ENCODE measurements at places on chromosomes 2 and 18.

DNA sequence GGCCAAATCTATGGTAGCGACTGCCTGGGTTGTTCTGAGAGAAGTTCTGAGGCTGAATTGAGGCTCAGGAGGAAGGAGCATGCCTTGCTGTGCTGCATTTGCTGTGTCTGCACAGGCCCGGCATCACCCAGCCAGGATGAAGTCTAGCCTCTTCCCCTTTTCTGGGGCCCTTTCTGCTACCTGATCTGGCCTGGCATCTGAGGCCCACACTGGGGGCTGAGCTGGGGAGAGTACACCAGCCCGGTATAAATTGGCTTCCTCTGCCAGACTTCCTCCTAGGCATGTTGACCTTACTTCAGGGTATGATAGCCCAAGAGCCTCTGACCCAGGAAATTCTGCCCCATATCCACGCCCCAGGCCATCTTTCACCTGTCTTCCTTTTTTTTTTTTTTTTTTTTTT, 30.0 kb downstream of the MRPL35 start:
- DNase-seq: no peak

DNA sequence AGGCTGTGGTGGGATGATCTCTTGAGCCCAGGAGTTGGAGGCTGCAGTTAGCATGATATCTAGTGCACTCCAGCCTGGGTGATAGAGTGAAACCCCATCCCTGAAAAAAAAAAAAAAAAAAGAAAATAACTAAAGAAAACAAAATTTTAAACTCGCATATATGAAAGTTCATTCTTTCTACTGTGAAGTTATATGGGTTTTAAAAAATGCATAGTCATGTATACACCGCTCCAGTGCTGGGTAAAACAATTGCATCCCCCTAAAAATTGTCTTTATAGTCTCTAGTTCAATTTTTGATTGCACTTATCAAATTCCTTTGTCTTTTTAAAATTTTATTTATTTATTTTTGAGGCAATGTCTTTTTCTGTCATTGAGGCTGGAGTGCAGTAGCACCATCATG, 65.0 kb upstream of the ACYP2 start:
- DNase-seq: no peak

GRCh38 chr18:29749704-29750103, 1292.8 kb downstream of the DSC3 start:
- DNase-seq: no peak

- DNase-seq: no peak
Observed at GRCh38 chr2:4662161-4662779, 958.9 kb downstream of the DCDC2C start.

- no peak for DNase-seq
Observed at GRCh38 chr18:10252952-10253705, 201.3 kb upstream of the APCDD1 start.

DNA sequence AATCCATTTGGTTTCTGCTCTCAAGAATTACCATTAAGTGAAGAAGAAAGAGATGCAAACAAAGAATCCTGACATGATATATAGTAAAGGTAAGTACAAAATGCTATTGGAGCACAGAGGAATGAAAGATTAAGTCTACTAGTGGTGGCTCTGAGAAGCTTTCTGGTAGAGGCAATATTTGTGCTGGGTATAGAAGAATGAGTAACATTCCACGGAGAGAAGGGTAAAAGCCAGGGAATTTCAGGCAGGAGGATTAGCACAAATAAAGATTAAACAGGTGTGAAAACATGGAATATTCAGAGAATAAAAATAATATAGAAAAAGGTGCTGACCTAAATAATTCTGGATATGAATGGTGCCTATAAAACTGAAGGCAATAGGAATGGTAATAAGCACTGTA, 31.8 kb downstream of the METTL8 start:
- no peak for DNase-seq

GRCh38 chr2:167212014-167212648, 323.9 kb downstream of the XIRP2 start:
- peak; percentile 21 for DNase-seq

DNA sequence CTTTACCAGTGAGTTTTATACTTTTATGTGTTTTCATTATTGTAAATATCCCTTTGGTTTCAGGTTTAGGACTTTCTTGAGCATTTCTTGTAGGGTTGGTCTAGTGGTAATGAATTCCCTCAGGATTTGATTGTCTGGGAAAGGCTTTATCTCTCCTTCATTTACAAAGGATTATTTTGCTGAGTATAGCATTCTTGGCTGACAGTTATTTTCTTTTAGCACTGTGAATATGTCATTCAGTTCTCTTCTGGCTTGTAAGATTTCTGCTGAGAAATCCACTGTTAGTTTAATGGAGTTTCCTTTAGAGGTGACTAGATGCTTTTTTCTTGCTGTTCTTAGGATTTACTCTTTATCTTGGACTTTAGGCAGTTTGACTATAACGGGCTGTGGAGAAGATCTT, 373.9 kb downstream of the TSN start:
- DNase-seq: no peak

DNA sequence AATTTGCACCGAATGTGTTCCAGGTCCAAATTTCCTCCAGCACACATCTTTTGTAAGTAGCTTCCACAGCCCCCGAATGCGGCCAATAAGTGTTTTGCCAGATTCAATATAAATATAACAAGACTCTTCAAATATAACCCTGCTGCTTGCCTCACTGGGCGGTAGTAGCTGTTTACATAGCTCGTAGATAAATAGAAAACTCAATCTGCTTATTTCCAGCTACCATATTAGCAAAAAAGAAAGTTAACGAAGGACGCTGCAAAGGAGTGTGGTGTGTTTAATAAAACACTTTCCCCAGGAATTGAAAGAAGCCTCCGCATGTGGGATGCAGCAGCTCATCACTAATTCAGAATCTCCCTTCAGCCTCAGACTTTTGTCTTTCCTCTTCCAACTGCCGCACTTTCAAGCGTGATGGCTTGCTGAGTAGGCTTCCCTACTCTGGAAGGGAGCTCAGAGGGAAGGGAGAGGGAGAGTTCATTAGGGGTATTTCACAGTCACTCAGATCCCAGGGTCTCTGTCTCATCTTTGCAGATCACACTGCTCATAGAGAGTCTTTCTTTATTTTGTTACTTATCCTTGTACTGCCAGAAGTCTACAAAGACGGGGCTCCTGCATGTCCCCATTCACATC, 367.0 kb downstream of the RND3 start:
- peak; percentile 22 for DNase-seq

DNA sequence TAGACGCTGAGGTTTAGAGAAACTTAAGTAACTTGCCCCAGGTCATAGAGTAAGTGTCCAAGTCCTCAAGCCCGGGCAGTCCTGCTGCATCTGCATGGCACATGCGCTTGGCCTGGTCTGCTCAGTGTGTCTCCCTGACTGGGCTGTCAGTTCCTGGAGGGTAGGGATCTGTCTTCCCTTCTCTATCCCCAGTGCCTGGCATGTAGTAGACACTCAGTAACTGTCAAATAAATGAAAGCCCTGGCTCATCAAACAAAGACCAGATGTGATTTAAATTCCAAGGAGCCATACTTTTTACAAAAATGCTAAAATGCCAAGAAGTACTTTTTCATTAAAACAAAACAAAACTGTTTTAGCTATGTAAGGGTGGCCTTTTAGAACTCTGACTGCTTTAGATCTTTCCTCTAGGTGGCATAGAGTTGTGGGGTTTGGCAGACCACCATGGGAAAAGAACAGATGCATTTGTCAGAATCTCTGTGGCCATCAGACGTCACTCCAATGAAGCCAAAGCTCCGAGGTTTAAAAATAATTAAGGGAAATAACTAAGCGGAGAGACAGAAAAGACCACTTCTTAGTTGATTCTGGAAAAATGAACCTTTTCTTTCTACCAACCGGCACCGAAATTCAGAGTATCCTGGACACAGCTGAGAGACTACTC, 34.0 kb downstream of the EPAS1 start:
- DNase-seq: no peak

GRCh38 chr2:229282758-229283546, 11.9 kb upstream of the PID1 start:
- no peak for DNase-seq

DNA sequence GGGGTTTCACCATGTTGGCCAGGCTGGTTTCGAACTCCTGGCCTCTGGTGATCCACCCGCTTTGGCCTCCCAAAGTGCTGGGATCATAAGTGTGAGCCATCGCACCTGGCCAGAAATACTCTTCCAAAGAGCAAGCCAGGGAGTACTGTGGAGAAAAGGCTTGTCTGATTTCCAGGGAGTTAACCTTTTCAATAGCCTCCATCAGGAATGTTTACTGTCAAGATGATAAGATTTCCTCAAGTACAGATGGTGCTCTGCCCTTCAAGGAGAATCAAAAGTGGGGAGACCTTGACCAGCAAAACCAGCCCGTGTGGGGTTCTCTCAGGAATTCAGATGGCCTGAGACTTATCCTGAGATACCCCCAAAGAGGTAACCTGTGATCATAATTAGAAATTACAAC, 237.2 kb downstream of the PRKCE start:
- DNase-seq: no peak

DNA sequence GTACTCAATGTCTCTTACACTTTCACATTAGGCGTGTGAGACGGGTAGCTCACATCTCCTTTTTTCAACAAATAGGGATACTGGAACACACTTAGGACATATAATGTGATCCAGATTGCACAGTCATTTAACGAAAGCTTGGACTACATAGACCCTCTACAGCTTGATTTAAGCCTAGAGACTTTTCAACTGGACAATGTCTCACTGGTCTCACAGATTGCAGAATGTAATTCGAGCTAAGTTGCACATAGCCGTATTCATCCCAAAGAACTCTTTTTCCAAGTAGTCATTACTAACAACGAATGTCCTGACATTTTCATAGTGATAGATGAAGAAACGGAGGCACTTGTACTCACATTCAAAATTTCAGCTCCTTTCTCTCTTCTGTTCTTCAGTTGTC, 612.1 kb downstream of the ZEB2 start:
- DNase-seq: no peak

DNA sequence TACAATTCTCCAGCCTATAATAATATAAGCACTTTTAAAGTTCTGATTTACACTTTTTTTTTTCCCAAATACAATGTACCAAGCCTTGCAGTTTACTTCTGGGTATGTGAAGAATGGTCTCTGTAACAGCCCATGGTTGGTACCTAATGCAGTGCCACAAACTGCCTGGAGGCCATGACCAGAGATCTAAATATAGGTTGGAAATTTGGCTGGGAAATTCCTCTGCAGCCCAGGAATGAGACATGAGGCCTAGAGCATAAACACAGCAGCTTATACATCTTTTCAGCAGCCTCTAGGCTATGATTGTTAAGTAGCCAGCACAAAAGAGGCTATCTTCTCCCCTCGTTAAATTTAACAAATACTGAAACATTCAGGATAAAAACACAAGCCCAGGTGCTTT, 432.0 kb upstream of the FAM98A start:
- no peak for DNase-seq

DNA sequence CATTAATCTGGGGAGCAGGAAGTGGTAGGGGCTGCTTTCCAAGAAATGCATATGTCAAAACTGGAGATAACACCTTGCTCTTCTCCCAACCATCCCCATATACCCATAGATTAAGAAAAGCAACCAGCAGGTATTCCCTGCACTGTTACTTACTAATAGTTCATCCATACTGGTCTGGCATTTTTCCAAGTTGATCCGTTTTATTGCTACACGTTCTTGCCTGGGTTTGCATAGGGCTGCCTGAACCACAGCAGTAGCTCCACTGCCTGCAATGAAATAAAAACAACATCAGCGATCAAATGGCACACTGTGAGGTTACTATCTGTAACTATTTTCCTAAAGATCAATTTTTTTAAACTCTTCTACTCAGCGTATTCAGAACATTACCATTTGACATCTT, 65.6 kb downstream of the STK39 start:
- peak; percentile 15 for DNase-seq

- DNase-seq: no peak
Observed at GRCh38 chr2:137435162-137435561, 529.1 kb upstream of the HNMT start.

- no peak for DNase-seq
Observed at GRCh38 chr2:80153151-80153550, 151.4 kb downstream of the LRRTM1 start.

GRCh38 chr2:230957756-230958391, 32.8 kb upstream of the GPR55 start:
- DNase-seq: no peak

DNA sequence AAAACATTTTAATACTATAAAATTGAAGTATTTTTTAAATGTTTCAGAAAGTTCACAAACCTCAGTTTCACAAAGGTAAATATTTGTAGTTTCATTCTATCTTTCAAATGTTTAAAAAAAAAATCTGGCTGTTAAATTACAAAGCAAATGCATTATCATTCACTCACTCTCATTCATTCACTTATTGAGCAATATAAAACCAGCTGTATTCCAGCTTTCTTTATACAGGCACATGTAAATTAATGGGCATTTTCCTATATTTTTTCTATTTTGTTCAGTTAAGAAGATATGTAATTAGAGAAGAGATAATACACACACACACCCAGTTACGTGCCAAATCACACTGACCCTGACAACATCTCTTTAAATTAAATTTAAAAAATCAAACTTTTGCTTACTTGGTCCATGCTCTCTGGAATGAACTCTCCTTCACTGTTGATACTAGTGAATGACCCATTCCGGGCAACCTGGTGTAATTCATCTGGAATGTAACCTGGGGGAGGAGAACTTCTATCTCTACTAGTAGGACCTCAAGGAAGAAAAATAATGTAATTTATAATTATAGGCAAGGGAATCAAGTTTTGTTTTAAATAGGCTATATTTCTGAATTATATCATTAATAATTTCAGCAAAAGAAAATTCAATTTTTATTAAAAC, 32.5 kb upstream of the ERCC3 start:
- no peak for DNase-seq

GRCh38 chr2:214651451-214651850, 158.0 kb downstream of the BARD1 start:
- no peak for DNase-seq

DNA sequence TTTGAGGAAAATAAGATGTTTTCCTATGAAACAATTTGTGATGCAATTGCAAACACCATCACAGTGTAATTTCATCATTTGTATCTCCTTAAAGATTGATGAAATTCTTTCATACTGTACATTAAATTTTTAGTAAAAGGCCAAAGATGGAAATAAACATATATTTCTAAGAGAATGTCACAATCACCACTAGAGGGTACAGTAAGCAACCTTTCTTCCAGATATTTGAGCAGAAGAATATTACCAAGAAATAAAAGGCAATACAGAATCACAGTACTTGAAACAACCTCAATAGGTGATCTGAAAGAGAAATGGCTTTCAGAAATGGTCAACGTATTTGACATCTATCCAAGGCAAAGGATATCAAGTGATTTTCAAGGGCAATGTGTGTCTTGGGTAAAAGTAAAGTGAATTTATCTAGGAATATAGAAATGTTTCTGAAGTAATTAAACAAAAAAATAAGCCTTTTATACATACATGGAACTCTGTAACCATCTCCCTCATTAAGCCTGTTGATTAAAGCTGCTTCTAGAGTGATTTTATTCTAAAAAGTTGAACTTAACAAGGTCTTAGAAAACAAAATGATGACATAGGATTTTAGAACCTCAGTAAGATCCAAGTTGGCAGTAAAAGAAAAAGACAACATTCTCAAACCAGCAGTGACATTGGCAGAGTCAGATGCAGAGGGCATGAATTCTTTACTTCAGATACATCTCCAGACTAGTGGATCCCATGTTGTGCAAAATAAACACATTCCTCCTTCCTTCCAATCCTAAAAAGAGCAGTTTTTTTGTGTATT, 90.3 kb upstream of the SESTD1 start:
- DNase-seq: no peak

Data from NCI-H1092 (cell line).